ENCODE measurements at places on chromosomes 2 and 18.
A peak's percentile ranks its signal among the peaks of the same experiment; 100 is the strongest.

DNA sequence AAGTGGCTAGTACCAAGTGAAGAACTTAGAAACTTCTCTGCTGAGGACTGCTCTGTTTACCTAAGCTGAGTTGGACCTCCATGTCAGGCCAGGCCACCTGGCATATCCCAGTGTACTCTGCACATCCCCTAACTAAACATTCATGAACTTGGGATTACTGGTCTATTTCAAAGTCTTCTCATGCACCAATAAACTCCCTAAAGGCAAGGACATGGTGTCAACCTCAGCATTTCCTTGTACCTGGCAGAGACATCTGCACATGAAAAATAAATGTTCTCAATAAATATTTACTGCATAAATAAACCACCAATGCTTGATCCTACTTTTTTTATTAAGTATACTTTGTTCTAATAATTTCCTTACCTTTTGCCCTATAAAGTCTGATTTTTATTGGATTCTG lies 124.8 kb downstream of the LAMA1 start:
- DNase-seq = no peak

DNA sequence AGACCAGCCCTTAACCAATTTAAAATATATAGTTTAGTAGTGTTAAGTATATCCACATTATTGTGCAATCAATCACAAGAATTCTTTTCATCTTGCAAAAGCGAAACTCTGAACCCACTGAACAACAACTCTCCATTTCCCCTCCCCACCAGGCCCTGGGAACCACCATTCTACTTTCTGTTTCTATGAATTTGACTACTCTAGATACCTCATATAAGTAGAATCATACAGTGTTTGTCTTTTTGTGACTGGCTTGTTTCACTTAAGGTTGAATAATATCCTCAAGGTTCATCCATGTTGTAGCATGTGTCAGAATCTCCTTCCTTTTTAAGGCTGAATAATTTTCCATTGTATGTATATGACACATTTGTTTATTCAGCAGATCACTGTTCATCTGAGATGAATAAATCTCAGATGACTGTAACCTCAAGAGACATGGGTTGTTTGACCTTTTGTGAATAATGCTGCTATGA lies 8.1 kb upstream of the SOS1 start:
- DNase-seq = no peak

- DNase-seq = peak; percentile 81
Observed at GRCh38 chr2:209663139-209663538, 108.5 kb upstream of the UNC80 start.

DNA sequence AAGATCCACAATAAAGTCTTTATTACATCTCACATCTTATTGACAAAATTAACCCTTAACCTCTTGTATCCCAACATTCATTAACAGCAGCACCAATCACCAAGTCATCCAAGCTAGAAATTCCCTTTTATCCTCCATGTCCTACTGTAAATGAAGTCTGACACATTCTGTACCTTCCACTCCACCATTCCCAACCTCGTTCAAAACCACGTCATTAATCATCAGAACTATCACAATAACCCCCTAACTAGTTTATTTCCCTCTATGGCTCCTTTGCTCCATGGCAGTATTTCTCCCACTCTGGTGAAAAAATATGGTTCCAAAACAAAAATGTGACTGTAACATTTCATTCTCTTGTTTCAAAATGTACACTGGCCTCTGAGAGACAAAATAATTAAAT lies 1626.2 kb downstream of the LRP1B start:
- DNase-seq = no peak

- DNase-seq = peak; percentile 25
Observed at GRCh38 chr2:107383691-107384090, 443.0 kb upstream of the RGPD4 start.
